ENCODE measurements at places on chromosomes 3 and 15.

DNA sequence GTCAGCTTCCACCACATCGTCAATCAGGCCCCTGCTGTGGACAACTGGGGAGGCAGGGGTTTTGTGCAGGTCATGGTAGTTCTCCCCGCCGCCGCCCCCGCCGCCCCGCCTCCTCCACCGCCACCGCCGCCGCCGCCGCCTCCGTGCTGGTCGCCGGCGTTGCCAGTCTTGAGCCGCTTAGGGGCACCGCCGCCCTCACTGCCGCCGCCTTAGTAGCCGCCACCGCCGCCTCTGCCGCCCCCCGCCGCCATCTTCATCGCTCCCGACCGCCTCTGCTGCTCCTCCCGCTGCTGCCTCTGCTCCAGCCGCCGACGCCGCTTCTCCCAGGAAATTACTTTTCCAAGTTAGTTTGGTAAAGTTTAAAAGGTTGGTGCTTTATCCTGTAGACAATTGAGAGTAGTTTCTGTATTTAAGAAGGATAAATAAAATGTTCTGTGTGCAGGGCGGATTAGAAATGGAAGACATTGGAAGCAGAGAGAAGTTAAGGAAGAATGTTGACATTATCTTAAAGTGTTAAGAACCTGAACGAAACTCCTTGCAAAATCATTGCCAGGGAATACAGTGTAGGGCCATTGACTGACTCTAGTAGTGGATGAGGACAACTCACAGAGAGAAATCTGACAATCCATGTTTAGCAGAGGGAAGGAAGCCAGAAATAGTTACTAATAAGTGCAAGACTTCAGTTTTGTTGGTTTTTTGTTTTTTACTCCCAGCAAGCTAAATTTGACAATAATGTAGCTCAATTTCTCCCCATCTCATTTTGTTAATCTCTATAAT is 53.0 kb upstream of the GOLGA8A start:
- no peak for DNase-seq

DNA sequence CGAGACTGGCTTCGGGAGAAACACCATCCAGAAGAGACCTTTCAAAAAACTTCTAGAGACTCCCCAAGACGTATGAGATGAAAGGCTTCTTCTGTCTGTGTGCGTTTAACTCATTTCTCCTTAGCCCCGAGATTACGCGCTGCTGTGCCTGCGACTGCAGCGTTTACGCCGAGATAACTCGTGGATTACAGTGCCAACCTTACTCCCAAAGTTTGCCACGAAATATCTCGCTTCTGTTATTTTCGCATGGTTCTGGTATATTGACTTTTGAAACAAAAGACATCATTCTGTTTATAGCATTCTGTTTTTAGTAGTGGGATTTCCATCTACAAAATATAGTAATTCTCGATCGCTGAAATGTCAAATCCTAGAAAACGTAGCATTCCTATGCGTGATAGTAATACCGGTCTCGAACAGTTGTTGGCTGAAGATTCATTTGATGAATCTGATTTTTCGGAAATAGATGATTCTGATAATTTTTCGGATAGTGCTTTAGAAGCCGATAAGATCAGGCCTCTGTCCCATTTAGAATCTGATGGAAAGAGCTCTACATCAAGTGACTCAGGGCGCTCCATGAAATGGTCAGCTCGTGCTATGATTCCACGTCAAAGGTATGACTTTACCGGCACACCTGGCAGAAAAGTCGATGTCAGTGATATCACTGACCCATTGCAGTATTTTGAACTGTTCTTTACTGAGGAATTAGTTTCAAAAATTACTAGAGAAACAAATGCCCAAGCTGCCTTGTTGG is 467 bp downstream of the PGBD4 start:
- no peak for DNase-seq

GRCh38 chr15:91471468-91471867 is 371.4 kb downstream of the SV2B start:
- DNase-seq: no peak

- no peak for DNase-seq
Measured at GRCh38 chr3:120743556-120744195, 1.1 kb downstream of the GTF2E1 start.

DNA sequence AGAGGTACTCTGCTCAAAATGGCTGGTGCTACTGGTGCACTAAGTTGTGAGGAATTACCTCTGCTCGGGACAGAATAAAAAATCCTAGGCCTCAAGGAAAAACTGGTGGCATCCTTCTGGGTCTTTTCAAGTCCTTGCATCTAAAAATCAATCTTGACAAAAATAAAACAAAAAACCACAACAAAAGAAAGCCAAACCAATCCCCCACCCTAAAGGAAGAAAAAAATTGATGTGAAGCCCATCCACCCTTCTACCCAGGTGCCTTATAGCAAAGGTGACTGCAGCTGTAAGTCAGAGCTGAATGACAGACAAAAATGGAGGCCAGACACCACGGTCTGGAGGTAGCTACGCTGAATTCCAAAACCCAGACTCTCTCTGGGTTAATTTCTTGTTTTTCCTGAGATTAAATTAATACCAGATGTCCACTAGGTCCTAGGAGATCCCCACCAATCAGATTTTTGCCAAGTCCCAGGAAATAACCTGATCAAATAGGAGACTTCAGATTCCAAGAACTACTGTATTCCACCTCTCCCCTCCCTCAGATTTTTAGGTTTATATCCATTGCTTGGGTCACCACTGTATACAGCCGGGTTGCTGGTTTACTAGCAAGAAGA is 33.5 kb downstream of the ABCC5 start:
- DNase-seq: no peak

DNA sequence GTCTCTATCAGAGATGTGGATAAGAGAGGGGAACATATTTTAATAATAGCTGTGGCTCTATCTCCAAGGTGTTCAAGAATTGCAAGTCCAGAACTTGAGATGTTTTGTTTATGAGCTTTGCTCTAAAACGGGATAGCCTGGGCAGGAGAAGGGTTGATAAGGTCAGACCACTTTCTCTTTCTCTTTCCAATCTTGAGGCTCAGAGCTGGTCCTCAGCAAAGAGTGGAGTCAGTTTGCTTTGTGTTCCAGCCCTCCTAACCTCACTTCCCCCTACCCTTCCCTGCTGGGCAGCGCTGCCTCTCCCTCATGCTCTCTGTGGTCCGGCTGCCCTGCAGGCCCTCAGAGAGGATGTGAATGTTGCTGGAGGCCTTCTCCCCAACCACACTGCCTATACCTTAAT is 13.8 kb downstream of the KLHL6 start:
- DNase-seq: no peak

- no peak for DNase-seq
Measured at GRCh38 chr15:63913786-63914315, 80.1 kb upstream of the HERC1 start.

- no peak for DNase-seq
Measured at GRCh38 chr15:45572617-45573016, 14.6 kb upstream of the BLOC1S6 start.

GRCh38 chr15:42576040-42576594 is 711 bp downstream of the STARD9 start:
- DNase-seq: no peak

DNA sequence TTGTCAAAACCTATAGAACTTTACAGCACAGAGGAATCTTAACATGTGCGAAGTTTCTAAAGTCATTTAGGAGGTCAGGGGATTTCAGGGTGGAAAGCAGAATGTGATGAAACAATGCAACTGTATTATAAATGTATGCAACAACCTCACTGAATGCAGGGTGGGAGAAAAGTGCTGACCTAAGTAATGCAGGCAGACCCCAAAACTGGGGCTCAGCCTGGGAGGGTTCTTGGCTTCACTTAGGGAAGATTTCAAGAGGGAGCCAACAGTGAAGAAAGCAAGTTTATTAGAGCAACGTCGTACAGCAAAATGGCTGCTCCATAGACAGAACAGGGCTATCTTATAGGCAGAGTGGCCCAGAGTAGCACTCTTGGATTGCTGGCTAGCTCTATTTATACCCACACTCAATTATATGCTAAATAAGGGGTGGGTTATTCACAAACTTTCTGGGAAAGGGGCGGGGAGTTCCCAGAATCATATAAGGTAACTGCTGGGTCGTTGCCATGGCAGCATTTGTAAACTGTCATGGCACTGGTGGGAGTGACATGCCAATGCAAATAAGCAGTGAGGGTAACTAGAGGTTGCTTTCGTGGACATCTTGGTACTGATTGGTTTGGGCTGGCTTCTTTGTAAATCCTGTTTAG is 14.2 kb upstream of the CAND2 start:
- no peak for DNase-seq

DNA sequence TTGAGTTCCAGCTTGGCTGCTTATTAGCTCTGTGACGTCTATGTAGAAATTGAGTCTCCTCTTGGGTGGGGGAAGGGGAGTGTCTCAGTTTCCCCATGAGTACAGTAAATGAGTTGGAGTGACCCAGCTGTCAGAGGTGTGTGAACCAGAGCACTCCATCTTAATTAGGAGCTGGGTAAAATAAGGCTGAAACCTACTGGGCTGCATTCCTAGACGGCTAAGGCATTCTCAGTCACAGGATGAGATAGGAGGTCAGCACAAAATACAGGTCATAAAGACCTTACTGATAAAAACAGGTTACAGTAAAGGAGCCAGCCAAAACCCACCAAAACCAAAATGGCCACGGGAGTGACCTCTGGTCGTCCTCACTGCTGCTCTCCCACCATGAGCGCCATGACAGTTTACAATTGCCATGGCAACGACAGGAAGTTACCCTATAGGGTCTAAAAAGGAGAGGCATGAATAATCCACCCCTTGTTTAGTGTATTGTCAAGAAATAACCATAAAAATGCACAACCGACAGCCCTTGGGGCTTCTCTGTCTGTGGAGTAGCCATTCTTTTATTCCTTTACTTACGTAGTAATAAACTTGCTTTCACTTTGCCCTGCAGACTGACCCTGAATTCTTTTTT is 222.4 kb downstream of the CACNA2D3 start:
- DNase-seq: no peak

GRCh38 chr3:31027191-31027761 is 132.8 kb upstream of the GADL1 start:
- DNase-seq: no peak

DNA sequence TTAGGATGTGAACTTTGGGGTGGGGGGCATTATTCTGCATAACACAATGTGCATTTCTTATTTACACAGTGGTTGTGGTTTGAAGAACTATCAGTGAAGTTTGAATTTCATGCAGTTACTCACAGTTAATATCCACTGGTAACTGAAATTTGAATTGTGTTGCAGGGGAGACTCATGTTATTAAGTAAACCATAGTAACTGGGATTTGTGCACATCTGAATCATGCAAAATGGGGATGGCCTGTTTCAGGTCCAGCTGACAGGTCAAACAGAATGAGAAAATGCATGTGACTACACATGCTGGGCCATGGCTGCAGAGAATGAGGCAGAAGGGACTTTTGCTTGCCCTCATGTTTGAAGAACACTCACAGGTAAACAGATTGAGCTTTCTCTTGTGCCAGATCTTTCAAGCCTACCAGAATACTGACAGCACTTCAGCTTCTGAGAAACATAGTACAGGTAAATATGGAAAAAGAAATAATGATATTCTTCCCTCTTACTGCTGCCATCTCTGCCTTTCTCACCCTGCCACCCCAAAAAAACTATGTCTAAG is 115.0 kb downstream of the POLQ start:
- DNase-seq: no peak

DNA sequence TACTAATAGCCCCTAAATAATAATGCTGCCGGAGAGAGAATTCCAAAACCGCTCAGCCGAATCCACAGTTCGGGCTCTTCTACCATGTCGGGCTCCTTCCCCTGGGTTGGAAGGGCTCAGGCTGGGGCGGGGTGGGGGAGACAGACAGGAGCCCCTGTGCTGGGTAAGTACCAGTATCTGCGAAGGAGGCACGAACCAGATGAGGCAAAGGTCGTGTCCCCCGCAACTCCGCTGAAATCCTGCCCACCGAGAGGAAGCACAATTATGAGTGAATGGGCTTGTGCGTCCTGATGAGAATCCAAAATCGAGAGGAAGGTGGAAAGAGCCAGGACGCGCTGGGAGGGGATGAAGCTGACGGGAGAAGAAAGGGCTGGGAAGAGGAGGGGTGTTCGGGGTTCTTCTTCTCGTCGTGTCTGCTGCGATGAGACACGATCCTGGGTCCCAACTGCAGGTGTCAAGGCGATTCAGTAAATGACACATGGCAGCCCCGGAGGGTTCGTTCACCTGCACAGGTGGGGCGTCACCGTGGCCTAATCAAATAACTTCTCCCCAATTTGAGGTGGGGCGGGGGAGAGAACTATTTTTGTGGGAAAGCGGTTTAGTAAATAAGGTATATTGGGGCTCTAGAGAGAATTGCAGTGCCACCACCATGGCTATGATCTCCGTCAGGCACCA is 707 bp upstream of the FAM81A start:
- DNase-seq: no peak

- no peak for DNase-seq
Measured at GRCh38 chr3:123449102-123449996, 459 bp upstream of the ADCY5 start.

DNA sequence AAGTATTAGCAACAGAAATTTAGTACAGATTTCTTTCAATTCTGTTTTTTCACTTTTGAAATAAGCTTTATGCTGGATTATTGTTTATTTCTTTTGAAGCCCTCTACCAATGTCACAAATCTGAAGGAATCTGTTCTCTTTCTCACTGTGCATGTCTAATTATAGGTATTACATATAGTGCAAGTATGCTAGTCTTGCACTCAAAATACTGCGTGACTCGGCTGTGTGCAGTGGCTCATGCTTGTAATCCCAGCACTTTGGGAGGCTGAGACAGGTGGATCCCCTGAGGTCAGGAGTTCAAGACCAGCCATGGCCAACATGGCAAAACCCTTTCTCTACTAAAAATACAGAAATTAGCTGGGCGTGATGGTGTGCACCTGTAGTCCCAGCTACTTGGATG is 95.8 kb upstream of the PLAAT1 start:
- DNase-seq: no peak

- DNase-seq: no peak
Measured at GRCh38 chr15:61935493-61935892, 124.8 kb downstream of the VPS13C start.

DNA sequence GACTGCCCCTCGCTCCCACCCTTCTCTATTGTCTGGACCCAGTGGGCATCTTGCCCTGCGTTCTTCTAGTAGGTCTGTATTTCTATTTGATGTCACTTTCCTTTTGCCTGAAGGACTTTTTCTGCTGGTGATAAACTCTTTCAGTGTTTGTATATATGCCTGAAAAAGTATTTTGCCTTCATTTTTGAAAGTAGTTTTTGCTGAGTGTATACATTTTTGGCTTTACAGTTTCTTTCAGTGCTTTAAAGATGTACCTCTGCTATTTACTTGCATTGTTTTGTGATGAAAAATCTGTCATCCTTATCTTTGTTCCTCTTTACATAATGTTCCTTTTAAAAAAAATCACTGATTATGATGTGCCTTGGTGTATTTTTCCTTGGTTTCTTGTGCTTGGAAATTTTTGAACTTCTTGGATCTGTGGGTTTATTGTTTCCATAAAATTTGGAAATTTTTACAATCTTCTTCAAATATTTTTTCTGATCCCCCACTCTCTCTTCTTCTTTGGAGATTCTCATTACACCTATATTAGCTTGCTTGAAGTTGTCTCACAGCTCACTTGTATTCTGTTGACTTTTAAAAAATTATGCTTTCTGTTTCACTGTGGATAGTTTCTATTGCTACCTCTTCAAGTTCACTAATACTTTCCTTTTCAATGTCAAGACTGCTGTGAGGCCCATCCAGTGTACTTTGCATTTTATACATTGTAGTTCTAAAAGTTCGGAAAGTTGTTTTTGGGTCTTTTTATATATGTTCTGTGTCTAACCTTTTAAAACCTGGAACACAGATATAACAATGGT is 67.8 kb downstream of the RGMA start:
- no peak for DNase-seq
